ENCODE measurements at places on chromosomes 1 and 21.

DNA sequence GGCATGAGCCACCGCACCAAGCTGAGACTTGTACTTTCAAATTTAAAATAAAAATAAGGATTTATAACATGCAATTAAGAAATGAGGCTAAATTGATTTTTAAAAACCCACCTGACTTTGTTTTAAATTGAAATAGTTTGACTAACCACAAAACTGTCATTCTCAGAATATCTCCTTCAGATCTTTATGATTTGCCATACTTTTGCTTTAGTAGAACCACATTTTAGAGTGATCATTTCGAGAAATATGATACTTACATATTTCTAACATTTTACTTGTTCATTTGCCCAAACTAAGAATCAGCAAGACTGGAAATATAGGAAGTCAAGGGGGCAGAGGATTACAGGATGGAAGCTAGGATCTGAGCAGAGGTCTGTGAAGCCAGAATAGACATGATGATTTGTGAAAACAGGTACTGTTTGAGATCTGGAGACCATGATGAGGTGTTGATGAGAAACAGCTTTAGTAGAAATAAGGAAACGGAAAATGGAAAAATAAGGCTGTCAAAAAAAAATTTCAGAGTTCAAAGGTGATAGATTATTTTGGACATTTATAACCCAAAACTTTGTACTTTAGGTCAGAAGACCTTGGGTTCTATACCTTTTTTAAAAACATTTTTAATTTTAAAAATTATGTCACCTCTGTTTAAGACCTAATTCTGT is 44.8 kb downstream of the GIPC2 start:
- DNase-seq = no peak

- DNase-seq = peak; percentile 85
These were observed 22.7 kb upstream of the ARF1 start for GRCh38 chr1:228059634-228060457.

DNA sequence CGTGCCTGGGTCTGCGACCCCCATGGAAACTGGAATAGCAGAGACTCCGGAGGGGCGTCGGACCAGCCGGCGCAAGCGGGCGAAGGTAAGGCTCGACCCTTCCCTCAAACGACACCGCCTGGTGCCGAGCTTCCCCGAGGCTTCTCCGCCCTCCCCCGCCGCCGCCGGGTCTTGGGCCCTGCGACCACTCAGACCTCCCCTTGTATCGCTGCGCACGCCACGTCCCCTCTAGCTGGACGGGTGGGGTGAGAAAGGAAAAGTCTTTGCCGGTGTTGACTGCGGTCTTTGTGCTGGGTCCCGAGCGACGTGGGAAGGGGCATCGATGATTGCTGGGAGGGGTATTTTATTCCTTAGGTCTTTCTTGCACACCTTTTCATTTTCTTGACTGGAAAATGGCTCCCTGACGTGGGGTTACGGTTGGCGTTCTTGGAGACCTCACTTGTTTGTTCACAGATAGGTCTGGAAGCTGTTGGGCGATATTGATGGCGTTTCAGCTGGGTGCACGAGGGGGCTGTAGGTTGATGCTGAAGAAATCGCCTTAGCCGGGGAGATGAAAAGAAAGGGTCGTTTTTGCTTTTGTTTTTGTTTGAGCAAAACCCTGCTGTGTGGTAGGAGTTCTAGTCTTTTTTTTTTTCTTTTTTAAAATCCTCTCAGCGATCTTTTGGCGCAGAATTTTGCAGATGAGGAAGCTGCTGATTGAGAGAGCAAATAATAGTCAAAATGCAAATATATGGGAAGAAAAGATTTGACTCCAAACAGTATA is 776 bp downstream of the KDM1A start:
- DNase-seq = peak; percentile 22

DNA sequence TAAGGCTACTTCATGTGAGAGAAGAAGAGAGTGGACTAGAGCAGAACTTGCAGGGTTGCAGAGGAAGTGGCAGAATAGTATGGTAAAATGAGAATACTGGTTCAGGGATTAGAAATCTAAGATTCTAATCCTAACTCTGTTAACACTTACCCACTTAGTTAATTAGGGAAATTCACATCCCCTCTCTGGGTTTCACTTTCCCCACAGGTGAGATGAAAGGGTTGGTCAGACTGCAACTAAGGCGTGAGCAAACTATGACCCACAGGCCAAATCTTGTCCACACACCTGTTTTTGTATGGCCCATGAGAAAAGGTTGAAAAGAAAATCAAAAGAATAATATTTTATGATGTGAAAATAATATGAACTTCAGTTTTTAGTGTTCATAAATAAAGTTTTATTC is 117.5 kb downstream of the MACF1 start:
- DNase-seq = no peak

DNA sequence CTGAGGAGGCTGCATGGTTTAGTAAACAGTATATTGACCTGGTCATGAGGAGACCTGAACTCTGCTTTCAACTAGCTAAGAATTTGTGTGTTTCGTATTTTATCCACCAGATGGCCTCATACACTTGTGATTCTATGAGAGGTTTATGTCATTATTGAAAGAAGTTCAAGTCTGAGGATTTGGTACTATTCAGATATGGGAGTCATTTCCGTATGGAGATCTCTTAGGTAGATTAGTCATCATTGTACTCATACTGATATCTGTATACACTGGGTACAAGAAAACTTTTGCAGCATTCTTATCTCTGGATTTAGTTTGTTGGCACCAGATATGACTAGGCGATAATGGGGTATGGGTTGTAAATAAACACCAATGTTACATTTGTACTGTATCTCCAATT is 26.6 kb downstream of the ATF6 start:
- no peak for DNase-seq

DNA sequence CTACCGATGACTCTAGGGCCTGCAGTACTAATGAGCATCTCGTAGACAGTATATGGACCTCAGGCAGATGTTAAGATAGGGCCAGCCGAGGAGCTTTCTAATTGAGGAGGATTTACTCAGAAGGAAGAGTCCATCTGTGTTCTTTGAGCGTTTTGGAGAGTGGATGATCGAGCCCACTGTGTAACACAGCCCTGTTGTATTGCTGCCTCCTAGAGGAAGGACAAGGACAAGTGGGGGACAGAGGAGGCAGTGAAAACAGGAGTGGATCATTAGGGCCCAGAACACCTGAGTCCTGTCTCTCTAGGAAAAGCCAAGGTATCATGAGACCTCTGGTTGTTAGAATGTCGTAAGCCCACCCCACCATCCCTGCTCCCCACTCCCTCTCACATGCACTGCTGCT is 62.9 kb downstream of the TBX19 start:
- DNase-seq = no peak

DNA sequence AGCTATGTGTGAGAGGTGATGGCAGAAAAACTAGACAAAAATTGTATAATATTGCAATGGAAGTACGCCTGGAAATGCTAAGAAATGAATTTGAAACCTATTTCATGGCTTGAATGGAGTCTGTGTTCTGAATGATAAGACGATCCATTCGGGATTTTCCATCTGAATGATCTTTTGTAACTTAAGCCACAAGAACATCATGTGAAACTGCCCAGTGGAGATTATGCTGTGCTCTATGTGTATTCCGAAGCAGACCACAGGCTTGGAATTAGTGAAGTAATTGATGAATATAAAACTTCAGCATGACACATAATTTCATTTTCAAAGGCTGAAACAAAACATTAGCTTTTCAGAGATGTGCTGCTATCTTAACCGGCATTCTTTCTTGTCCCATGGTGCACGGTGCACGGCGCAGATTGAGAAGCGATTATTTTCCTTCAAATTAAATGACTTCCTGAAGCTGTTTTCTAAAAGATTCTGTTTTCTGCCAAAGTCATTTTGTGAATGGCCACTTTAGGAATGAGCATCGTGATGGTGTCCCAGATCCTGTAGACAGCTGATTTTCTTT is 652.9 kb downstream of the PLA2G4A start:
- DNase-seq = no peak

GRCh38 chr1:87410776-87411480 is 82.2 kb downstream of the LMO4 start:
- no peak for DNase-seq

GRCh38 chr21:35231090-35231489 is 182.0 kb upstream of the RUNX1 start:
- DNase-seq = no peak

DNA sequence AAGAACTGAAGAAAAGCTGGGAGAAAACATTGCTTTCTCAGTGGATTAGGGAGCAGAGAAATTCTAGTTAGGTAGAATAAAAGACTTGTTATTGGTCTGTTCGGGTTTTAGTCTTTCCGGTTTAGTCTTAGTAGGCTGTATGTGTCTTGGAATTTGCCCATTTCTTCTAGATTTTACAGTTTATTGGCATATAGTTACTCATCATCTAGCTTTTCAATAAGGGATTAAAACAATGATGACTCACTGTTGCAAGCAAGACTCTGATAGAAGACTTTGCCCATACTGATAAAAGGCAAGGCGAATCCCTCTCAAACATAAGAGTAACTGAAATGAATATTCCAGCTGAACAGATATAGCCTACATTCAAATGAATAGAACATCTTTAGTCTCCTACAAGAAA is 62.3 kb downstream of the GPR137B start:
- no peak for DNase-seq

GRCh38 chr1:53112271-53112774 is 30.1 kb downstream of the SLC1A7 start:
- no peak for DNase-seq

- DNase-seq = no peak
These were observed 51.6 kb downstream of the MROH9 start for GRCh38 chr1:170986901-170987300.

GRCh38 chr1:8348777-8349472 is 31.0 kb downstream of the SLC45A1 start:
- peak; percentile 76 for DNase-seq

GRCh38 chr1:47186267-47187185 is 3.3 kb downstream of the PDZK1IP1 start:
- DNase-seq = no peak

DNA sequence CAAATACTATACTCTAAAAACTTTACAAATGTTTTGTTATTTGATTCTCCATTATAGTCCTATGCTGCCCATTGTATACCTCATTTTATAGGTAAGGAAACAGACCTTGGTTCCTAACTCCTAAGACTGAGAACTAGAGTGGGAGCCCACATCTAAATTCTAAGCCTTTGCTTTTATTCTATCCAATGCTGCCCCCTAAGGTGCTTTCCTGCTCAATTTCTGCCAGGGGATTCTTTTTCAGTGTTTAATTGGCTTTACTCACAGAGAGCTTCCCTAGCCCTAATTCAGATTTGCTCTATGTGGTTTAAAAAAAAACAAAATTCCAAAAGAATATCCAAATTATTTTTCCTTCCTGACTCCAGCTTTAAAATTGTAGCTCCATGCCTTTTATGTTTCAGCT is 64.5 kb downstream of the KIF14 start:
- no peak for DNase-seq

- peak; percentile 66 for DNase-seq
These were observed 21.6 kb upstream of the POFUT2 start for GRCh38 chr21:45309069-45309986.

GRCh38 chr1:73755649-73756048 is 442.3 kb downstream of the LRRIQ3 start:
- no peak for DNase-seq

GRCh38 chr1:23531562-23532094 is 595 bp upstream of the E2F2 start:
- no peak for DNase-seq

DNA sequence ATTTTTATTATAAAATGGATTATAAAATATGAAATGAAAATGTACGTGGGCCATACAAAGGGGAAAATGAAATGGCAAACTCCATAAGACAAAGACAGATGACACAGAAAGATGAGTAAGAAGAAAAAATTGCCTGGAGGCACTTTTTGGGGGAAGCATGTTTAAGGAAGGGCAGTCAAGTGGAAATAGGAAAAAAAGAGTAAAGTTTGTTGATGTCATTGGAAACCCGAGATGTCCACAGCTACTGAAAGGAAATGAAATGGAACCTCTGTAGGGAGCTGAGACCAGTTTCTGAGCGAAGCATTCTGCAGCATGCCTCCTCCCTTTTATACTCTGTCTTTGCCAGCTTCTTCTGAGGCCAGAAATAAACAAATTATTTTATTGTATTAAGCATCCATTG is 203.4 kb upstream of the UBE2U start:
- DNase-seq = no peak

GRCh38 chr1:186682736-186683135 is 2.5 kb upstream of the PTGS2 start:
- DNase-seq = no peak

- no peak for DNase-seq
These were observed 431.1 kb upstream of the VAMP3 start for GRCh38 chr1:7339953-7340352.

DNA sequence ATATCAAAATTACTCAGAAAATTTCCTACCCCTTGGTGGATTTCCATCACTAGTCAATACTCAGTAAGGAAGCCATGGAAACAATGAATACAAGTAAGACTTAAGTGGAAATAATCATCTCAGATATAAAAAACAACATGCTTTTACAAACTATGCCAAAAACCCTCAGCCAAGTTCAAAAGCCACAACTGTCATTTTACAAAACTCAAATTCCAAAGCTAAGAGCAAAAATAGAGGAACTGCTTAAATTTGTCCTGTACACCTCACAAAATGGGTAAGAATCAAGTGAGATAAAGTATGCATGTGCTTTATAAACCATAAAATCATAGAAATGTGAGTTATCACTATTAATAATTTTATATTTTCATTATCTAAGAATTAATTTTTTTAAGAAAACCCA is 9.6 kb downstream of the TMCO1 start:
- no peak for DNase-seq

DNA sequence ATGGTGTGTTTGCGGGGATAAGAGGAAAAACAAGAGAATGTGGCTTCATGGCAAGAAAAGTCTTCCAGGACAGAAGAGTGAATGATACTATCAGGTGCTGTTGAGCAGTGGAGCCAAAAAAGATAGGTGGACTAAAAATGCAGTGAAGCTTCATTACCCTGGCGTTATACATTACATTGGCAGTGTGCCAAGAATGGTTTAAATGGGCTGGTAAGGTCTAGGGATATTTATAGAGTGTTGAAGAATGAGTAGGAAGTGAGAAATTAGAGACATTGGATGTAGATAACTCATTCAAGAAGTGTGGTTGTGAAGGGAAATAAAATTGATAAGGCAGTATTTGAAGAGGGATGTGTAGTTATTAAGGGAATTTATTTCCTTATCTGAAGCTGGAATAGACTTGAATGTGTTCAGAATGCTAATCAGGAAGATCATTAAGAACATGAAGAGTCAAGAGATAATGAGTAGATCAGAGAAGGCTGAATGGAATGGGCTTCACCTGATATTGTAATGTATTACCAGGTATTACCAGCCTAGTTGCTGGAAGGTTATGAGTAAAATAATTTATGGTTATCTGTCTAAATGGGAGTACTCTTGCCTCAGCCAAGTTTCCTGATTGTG is 72.7 kb downstream of the MAST2 start:
- no peak for DNase-seq

- no peak for DNase-seq
These were observed 40.0 kb downstream of the LTN1 start for GRCh38 chr21:28952686-28953085.

DNA sequence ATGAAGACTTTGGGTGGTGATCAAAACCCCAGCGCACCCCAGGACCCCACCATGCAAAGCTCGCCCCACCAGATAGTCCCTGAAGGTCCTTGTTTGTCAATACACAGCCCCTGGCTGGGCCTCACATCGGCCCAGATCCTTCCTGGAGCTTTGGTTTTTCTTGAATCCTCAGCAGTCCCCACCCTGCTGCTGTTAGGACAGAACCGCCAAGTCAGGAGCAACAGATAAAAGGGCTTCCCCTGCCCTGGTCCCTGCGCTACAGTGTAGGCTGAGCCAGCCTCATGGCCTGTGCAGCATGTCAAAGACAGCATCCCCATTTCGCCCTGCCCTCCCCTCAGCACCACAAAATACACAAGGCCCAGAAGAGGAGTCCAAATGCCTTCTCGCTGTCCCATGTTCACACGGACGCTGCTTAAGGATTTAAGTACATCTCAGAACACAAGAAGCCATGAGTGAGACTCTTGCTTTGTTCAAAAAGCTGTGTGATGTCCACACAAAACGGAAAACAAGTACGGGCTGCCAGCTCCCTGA is 65.7 kb downstream of the PSMG1 start:
- DNase-seq = no peak
